GM03348 (cell line): ENCODE measurements at places on chromosomes 4 and X.

DNA sequence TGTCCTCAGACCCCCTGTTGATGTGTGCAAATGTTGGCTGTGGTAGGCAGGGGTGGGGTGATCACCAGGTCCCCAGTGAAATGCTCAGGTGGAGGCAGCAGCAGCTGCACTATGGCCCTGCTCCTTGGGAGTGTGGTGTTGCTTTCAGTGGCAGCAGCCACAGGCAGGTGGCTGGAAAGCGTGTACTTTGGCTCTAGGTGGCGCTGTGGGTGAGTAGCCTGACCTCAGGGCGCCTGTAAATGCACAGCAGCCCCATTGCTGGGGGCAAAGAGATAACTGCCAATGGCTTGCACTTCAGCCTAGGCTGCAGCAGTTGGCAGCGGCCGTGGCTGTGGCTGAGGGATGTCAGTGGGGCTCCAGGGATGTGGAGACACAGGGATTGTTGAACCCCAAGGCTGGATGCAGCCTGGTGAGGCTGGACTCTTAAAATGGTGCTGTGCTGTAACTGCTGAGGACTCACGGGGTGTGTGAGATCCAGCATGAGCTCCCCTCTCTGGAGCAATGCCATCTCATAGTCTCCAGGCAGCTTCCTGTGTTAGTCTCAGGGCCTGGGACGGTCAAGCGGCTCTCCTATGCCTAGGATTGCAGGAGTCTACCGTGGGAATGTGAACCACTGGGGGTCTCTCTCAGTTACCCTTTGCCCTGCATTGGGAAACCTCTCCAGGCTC lies 421.7 kb upstream of the HTR2C start:
- DNase-seq, result no peak

DNA sequence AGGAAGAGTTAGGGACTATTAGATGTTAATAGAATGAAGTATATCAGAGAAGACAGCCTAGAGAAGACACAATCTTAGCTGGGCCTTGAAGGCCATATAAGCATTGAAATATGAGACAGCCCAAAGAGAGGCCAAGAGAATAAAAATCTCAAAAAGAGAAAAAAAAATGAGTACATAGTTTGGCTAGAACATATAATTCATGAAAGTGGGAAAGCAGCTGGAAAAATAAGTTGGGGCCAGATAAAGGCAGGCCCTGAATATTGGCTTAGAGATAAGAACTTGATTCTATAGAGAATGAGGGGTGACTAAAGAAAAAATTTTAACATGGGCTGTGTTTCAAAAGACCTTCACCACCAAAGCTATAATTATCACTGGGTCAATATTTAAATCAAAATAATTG lies 7.4 kb upstream of the UTP3 start:
- no peak for DNase-seq

DNA sequence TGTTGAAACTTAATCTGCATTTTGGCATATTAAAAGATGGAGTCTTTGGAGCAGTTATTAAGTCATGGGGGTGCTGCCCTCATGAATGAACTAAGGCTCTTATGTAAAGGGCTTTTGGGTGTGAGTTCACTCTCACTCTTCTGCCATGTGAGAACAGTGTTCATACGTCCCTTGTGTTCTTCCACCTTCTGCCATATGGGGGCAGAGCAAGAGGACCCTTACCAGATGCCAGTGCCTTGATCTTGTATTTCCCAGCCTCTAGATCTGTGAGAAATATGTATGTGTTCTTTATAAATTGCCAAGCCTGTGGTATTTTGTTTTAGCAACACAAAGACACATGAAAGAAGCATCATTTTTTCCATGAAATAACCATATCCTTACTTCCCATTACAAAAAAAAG lies 213.9 kb downstream of the SPOCK3 start:
- DNase-seq, result no peak

DNA sequence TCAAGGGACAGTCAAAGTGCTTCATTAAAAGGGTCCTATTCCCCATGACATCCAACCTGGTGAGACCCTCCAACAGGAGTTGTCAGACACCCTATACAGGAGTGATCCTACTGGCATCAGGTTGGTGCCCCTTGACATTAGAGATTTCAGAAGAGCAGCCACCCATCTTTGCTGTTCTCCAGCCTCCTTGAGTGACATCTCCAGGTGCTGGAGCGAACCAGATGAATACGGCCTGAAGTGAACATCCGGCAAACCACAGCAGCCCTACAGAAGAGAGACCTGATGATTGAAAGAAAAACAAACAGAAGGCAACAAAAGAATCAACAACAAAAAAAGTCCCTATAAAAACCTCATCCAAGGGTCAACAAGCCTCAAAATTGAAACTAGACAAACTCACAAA lies 146.1 kb upstream of the PBDC1 start:
- no peak for DNase-seq

GRCh38 chr4:140094438-140095420 lies 59.3 kb downstream of the MAML3 start:
- DNase-seq, result no peak

DNA sequence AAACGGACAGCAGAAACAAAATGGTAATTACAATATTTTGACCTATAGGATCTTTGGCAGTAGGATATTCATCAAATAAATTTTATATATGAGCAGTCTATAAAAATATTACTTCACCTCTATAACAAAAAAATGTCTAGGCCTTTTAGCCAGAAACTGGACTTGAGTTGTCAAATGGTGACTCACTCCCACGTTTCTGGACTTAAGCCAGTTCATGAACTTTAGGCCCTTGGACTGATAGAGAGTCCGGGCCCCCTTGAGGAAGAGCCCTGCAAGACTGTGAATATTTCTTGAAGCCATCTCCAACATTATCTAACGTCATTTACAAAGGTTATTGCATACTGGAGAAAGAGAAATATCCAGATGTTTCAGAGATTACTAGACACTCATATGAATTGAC lies 106.8 kb upstream of the FAM47A start:
- no peak for DNase-seq
